ENCODE measurements at places on chromosomes 5 and 9.

DNA sequence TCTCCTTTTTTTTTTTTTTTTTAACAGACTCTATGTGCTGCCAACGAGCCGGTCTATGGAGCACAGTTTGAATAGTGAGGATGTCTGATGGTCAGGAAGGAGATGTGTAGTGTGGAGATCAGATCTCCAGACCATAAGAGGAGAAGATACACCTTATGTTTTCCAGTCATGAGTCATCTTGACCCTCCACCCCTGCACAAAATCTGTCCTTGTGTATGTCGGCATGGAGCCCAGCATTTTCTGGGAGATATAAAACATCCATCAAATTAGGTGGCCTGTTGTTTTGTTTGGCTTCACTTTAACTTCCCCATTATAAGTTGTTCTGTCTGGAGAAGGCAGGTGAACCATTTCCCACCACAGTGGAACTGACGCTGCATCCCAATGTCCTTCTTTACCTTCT lies 19.2 kb downstream of the SH3TC2 start:
- DNase-seq = no peak

DNA sequence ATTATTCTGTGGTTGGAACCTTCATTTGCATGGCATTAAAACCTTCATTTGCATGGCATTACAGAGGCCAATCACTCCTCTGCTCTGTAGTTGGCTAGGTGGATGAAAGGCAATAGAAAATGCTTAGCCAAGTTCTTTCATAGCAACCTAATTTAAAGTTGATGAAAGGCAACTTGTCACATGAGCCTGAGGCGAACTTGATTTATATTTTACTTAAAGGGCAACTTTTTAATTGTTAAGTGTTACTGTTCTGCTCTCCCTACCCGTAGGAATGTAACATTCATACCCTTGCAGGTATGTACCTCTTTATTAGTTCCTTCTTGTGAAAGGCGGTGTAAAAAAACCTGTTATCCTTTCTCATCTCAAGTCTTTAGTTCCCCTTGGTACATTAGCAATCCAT lies 7.9 kb upstream of the ERMP1 start:
- no peak for DNase-seq

- DNase-seq = no peak
Observed at GRCh38 chr5:132267166-132267739, 9.8 kb downstream of the PDLIM4 start.

GRCh38 chr5:62192958-62193357 lies 113.0 kb upstream of the KIF2A start:
- DNase-seq = no peak

GRCh38 chr9:94054716-94055115 lies 29.5 kb upstream of the PTPDC1 start:
- no peak for DNase-seq

Measured in HEK293T (cell line).